CD4-positive, alpha-beta T cell treated with Interleukin-17A for 4 hours (primary cell): ENCODE measurements at places on chromosomes 1 and 21.

DNA sequence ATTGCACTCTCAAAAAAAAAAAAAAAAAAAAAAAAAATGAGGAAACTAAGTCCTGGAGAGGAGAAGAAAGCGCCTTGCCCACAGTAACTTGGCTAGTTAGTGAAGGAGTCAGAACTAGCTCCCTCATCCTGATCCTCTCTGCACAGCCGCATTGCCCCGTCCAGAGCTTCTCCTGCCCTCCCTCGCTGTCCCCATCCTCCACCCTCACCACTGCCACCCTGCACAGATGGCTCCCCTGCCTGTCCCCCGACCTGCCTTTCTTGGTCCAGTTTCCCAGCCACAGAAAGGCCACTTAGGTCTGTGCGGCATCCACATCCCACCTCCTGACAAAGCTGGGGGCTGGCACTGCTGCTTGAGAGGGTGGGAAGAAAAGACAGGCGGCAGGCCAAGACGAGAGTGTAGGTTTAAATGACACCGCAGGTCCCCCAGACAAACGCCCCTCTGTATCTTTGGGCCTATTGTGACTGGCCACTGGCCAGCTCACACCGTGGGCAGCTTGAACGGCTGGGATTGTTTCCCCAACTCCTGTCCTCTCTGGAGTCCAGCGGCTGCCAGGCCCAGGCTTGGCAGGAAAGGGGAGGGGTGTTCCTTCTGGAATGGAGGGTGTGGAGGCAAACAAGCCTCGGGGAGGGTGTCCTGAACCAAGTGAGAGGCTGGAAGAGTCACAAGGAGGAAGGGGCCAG is 20.2 kb downstream of the NCMAP start:
- DNase-seq: no peak

- DNase-seq: no peak
Measured at GRCh38 chr1:205575294-205575885, 56.4 kb downstream of the ELK4 start.

GRCh38 chr1:33300673-33301072 is 20.2 kb downstream of the A3GALT2 start:
- DNase-seq: no peak

DNA sequence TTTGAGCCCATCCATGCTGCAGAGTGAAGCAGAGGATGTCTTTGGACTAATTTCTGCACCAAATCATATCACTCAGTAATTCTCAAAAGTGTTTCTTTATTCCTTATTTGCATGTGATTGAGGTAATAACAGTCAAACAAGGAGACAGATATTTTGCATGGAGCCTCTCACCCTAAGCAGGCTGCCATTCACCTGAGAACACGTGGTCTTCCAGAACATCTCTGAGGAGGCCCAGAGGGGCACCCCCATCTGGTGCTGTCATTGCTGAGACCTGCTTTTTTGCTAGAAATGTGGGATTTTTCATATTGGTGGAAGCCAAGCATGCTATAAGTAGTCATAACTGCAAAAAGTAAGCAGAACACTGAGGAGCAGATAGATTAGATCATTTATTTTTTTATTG is 7.7 kb downstream of the SLC37A1 start:
- no peak for DNase-seq

- no peak for DNase-seq
Measured at GRCh38 chr1:46425726-46426125, 31.6 kb downstream of the FAAH start.

- DNase-seq: no peak
Measured at GRCh38 chr1:108722292-108722691, 9.6 kb downstream of the FNDC7 start.

DNA sequence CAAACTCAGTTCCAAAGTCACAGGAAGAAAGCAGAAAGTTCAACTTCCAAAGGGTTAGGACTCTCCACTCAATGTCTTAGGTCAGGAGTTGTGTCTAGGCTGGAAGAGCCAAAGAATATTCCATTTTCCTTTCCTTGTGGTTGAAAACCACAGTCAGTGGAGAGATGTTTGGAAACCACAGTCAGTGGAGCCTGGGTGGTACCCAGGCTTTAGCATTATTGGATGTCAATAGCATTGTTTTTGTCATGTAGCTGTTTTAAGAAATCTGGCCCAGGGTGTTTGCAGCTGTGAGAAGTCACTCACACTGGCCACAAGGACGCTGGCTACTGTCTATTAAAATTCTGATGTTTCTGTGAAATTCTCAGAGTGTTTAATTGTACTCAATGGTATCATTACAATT is 11.7 kb downstream of the ATF3 start:
- DNase-seq: no peak

DNA sequence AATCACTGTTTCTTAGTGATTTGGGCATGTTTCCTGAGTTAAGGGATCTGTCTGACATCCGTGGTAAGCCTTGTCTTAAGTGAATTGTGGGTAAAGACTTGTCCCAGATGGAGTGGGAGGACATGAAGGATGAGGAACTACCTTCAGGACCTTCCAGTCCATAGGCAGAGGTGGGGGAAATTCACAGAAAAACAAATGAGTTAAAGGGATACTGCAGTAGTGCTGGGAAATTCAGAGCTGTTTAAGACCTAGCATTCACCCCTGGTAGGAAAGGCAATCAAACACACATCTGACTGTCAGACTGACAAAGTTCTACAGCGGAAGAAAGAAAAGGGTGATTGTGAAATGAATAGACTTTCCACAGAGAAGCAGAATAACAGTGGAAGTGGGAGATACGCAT is 3.0 kb downstream of the GNAT2 start:
- no peak for DNase-seq

DNA sequence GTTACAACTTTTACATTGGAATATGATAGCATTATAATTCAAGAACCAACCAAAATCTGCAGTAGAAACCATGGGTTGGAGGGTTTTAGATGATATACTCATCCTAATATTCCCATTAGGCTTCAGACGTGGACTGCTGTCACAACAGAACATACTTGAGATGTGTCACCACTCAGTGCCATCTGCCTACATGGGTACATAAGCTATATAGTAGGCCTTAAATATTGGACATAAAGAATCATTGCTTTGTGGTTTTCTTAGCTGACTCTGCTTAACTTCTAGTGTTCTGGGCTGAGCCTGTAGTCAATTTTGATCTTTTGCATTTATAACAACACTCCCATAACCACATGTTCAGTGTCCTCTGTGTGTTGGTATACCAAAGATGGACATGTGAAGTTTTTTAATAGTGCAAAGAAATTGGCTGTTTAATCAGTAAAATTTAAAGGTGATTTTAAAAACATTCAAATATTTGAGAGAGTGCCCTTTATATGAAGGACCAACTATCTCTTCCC is 14.2 kb downstream of the RAP1A start:
- DNase-seq: no peak

GRCh38 chr21:42374864-42375499 is 8.6 kb upstream of the TFF1 start:
- no peak for DNase-seq

- no peak for DNase-seq
Measured at GRCh38 chr1:225448146-225448805, 20.4 kb upstream of the LBR start.

DNA sequence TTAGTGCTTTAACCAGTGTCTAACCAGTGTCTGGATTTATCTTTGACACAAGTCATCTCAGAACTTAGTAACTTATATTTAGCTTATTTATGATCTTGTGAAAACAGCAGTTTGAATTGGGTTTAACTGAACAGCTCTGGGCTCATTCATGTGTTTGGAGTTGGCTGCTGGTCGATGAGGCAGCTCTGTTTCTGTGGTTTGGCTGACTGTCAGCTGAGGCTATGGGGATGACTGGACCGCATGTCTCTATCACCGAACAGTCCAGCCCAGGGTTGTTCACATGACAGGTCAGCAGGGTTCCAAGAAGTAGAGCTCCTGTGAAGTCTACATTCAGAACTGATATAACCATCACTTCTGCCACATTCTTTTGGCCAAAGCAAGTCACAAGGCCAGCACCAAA is 29.1 kb upstream of the C21orf91 start:
- DNase-seq: no peak

- DNase-seq: no peak
Measured at GRCh38 chr1:165235777-165236291, 120.7 kb downstream of the LMX1A start.

GRCh38 chr1:163561580-163562295 is 240.0 kb downstream of the NUF2 start:
- no peak for DNase-seq

DNA sequence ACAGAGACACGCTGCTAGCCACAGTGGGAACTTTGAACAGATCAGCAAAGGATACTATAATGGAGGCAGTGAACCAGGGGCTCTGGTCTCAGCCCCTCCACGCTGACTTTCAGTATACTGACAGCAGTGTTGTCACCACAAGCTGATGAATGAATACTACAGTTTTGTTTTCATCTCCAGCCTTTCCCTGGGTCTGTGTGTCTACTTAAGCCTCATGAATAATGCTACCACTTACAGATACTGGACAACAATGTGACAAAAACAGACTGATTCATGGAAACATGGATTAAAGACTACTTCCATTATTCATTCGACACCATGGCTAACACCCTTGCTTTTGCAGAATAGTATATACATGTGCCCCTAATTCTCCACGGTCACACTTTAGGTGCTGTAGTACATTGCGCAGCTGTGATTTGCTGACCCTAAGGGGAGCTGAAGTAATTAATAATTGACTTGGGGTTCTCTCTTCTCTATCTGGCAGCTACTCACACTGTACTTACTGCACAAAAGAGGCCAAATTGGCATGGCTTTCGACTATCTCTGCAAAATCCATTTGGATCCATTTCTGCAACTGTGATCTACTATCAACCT is 203.2 kb upstream of the LYPLAL1 start:
- DNase-seq: no peak

DNA sequence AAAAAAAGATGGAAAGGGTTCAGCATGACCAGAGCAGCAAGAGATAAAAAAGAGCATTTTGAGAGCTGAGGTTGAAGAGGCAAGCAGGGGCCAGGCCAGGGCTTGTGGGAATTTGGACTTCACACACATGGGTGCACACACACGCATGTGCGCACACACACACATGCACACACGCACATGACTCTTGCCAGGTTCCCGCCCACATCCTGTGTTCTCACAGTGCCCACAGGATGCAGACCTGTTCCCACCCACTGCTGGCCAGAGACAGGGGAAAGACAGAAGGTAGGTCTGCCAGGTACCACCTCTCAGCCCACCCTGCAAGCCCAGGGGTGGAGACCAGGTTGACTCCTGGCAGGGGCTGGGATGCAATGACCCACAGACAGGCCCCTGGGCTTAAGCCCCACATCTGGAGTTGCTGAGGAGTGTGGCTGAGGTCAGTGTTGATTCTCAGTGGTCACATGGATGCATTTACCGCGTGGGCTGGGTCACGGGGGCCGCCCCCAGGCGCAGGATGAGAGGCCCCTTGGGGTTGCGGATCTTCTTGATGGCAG is 4.4 kb downstream of the COL16A1 start:
- DNase-seq: peak; percentile 48

DNA sequence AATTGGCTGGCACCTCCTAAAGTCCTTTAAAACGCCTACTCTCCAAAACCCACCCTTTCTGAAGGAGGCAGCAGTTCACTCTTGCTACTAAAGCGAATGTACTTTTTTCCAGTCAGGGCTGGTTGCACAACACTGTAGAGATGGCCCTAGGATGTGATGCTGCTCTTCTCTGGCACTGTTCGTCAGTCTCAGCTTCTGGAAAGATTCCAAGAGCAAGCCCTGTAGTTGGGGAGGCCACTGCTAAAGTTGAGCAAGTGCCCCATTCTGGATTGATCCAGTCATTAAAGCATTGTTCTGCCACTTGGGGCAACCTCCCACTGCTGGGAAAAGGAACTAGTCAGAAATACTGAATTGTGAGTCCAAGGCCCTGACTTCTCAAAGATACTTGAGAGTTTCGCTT is 28.5 kb upstream of the KCNQ4 start:
- no peak for DNase-seq

GRCh38 chr21:35382696-35383095 is 333.6 kb upstream of the RUNX1 start:
- DNase-seq: no peak

- DNase-seq: no peak
Measured at GRCh38 chr1:107276247-107276646, 135.4 kb downstream of the NTNG1 start.

GRCh38 chr1:217393896-217394295 is 237.0 kb downstream of the GPATCH2 start:
- no peak for DNase-seq

GRCh38 chr21:29827236-29827635 is 112.6 kb downstream of the GRIK1 start:
- DNase-seq: no peak

DNA sequence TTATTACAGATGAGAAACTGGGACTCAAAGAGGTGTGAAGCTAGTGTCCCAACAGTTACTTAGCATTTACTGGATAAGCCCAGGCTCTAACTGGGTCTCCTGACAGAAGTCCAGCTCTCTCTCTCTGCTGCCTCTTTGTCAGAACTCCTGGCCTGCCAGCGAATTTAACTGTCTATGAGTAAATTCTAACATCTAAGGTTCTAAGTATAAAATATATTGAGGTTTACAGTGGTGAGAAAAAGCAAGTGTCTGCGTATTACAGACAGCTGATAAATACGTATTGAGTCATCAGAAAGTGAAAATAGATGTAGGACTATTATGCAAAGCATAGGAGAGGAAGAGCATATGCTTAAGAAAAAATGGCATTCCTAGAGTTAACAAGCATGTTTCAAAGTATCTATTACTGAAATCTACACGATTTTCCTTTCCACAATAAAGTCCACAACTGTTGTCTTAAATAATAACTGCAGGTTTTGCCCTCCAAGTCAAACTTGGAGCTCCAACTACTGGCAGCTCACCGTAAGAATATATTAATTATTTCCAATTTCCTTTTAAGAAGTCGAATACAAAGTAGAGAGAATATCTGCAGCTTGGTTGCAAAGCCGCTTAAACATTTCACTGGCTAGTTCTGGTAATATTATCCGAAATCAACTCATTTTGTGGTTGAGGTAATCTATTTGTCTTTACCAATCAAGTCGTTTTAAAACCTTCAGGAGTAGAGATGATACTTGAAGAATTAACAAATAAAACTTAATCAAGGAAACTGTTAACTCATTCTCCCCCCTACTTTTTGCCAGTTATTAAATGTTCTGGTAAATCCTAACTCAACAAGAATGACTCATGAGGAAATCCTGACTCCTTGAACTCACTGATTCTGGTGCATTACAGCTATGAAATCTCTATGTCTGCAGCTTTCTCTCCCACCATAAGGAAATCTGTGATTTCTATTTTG is 1.4 kb upstream of the RGS2 start:
- DNase-seq: peak; percentile 24

DNA sequence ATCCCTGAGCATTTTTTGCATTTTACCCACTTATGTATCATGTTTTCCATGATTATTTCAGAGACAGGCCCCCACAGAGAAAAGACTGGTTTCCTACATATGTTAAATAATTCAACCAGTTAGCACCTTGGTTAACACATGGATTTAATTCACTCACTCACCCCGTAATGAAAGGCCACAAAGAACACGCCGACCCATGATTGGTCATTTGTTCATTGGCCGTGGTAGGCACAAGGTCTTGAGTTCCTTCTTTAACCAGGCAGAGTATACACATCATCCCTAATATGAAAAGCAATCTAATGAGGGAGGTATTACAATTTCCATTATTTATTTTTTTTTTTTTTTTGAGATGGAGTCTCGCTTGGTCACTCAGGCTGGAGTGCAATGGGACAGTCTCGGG is 50.6 kb downstream of the RPS6KA1 start:
- no peak for DNase-seq
